ENCODE measurements at places on chromosomes 4 and X. TPM values are rescaled to one million over a fixed set of nuclear protein-coding genes. Genes with fewer than 3 reads are reported as not detected.

GRCh38 chr4:119939071-119939995, 127.3 kb downstream of the MAD2L1 start:
- DNase-seq: no peak

GRCh38 chr4:124389591-124389990, 322.9 kb downstream of the ANKRD50 start:
- DNase-seq: no peak

The OTUD6A gene
- not detected for total RNA-seq

DNA sequence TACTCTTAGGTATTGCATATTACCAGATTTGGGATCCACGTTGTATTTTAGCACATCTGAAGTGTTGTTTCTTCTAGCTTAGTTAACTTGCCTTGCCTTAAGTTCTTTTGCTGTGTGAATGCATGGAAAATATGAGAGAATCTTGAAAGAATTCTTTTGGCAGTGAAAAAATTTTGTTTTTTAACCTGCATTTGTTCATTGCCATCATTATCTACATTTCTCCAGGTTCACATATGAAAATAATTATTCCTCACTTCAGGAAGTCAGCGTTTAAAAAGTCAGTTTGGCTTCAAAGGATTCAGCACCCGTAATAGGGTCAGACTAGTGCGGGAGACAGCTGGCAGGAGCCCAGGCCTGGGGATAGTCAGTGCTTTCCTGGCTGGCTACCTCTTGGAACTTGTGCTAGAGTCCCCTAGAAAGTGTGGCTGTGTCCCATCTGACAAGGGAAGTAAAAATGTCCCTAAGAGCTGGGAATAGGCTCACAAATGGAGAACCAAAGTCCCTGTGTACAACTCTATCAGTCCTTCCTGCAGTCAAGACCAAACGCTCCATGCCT, 251.9 kb upstream of the KLF3 start:
- no peak for DNase-seq

The XAGE1A gene
- not detected for total RNA-seq

GRCh38 chrX:41824551-41824950, 98.8 kb downstream of the CASK start:
- no peak for DNase-seq

The ZNF185 gene
- 2.4 TPM for total RNA-seq

- DNase-seq: no peak
Observed at GRCh38 chrX:13051529-13052172, 7.2 kb upstream of the FAM9C start.

GRCh38 chr4:4461850-4462249, 74.9 kb downstream of the NSG1 start:
- no peak for DNase-seq

The IL1RAPL2 gene
- total RNA-seq: 8.2 TPM

The SSX1 gene
- total RNA-seq: not detected

GRCh38 chr4:77956917-77957316, 94.3 kb downstream of the MRPL1 start:
- DNase-seq: no peak

DNA sequence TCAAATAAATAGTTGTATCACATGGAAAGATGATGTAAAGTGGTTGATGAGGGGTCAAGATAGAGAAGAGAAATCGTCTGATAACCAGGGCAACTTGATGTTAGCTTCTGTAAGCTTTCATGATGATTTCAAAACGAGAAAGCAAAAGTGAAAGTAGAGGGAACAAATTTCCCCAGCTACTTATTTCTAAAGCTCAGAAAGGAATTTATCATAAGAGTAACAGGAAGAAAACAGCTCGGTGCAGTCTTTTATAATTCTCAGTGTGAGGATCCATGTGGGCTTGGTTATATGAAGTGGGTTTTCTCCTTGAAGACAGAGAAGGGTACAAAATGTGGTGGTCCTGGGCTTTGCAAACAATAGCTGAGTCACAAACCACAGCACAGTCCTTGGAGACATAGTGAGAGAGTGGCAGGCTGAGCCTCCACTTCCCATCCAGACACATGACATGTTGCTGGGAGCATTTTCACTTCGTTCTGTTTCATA, 32.1 kb upstream of the GLRA2 start:
- DNase-seq: no peak

DNA sequence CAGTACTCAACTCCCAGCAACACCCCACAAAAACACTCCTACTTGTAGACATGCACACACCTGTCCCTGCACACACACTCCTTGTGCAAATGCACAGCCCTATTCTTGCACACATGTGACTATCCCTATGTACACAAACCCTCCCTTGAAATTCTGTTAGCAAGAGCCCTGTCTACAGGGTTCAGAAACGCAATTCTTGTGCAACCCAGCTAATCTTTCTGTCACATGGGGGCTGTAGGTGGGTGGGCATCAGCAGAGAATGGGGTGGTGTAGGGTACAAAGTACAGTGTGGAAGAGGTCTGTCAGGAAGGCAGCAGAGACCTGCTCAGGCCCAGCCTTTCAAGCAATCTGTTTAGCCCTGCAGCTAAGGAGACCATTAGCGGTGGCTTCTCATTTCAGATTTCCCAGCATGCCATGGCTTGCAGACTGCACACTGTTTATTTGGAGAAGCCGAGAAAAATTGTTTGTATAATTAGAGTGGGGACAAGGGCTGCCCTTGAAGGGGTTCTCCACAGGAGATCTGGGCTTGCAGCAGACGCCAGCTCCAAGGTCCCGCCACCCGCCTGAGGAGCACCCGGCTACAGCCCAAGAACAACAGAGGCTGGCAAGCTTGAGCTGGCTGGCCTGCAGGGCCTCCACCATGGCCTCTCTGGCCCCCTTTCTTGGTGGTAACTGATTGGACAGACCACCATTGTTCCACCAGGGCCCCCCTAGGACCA, 144.0 kb upstream of the PJA1 start:
- no peak for DNase-seq

The F8A1 gene
- 2.4 TPM for total RNA-seq

GRCh38 chrX:29948653-29949052, 266.7 kb upstream of the MAGEB2 start:
- no peak for DNase-seq

DNA sequence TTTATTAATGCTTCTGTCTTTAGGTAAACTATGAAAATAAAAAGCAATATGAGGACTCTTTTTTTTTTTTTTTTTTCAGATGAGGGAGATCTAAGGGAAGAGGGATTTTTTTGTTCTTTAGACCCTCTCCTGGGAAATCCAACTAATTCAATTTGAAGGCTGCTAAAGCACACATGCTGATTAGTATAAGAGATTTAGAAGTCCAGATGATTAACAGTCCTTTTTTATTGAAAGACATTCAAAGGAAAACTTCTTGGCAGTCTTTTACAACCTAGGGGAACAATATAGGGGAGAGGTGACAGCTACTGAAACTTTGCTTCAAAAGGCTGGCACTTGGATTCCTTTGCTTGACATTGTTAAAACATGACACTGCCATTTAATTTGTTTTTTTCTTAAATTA, 602.5 kb downstream of the RAPGEF2 start:
- no peak for DNase-seq

- DNase-seq: no peak
Observed at GRCh38 chr4:4969298-4969697, 50.0 kb downstream of the CYTL1 start.

The LINC00632 gene
- total RNA-seq: 15.9 TPM

DNA sequence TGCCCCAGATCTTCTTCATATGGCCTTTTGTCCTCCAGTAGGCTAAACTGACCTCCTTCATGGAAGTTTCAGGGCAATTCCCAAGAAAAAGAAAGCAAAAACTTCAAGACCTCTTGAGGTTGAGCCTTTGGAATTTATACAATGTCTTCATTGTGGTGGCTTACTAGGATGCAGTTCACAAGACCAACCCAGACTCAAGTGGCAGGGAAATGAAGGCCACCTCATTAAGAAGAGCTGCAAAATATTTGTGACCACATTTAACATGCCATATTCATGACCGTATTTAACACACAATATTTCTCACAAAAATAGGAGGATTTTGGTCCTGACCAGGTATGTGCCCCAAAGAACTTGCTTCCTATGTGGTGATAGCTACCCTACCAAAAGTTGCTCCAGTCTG, 605.5 kb upstream of the PITX2 start:
- no peak for DNase-seq

- no peak for DNase-seq
Observed at GRCh38 chrX:2485789-2486345, 14.9 kb downstream of the DHRSX start.

GRCh38 chr4:180619440-180619839, 1623.8 kb upstream of the TENM3 start:
- no peak for DNase-seq

- no peak for DNase-seq
Observed at GRCh38 chr4:6908432-6909112, 1.1 kb upstream of the TBC1D14 start.

GRCh38 chrX:119481323-119481801, 13.1 kb downstream of the SLC25A5 start:
- no peak for DNase-seq

The ANOS1 gene
- total RNA-seq: 23.2 TPM

The WDR17 gene
- total RNA-seq: 63.6 TPM

DNA sequence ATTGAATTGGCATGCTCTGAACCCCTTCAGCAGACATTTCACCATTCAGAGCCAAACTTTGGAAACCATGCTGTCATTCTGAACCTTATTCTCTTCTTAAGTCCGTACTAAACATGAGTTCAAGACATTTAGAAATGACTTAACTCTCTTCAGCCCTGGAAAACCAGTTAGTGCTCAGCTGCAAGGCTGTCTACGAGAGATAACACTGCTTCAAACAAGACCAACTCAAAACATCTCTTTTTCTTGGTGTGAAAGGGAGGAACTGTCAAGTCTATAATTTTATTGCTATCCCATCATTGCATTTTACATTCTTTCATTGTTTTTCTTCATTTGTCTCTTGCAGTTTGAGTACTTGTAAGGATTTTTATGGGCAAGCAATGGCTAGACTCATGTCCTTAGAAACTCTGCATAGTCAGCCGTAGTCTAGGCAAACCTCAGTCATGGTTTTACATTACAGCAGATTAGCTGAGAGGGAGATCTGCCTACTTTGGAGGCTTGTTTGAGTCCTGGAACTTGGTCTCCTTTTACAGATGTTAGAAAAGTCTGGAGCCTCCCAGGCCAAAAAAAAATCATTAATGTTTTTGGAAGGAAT, 120.6 kb upstream of the JADE1 start:
- DNase-seq: no peak

DNA sequence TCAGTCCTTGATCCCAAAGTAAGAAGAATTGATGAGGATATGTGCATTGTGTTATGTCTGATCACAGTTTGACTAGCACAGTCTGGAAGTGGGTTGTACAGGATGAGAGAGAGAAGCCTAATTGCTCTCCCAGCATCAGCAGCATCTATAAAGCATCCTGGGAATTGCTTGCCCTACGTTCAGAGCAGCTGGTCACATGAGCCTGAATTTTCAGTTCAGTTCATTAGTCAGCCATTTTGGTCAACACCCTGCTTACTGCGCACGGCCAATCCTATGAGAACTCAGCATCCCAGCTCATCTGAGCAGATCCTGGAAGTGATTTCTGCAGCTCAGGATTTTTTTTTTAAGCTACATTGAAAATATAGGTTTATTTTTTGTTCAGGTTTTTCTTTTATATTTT, at the start of gene RUFY3:
Gene RUFY3, plus strand, starts transcription at position 218 of the 400 bp plus-strand sequence. CDS start 610 bp downstream, outside the sequence.
- DNase-seq: peak; percentile 55

- no peak for DNase-seq
Observed at GRCh38 chr4:113827285-113827684, 65.7 kb upstream of the CAMK2D start.

GRCh38 chr4:149709640-149710039, 106.0 kb downstream of the IQCM start:
- no peak for DNase-seq

DNA sequence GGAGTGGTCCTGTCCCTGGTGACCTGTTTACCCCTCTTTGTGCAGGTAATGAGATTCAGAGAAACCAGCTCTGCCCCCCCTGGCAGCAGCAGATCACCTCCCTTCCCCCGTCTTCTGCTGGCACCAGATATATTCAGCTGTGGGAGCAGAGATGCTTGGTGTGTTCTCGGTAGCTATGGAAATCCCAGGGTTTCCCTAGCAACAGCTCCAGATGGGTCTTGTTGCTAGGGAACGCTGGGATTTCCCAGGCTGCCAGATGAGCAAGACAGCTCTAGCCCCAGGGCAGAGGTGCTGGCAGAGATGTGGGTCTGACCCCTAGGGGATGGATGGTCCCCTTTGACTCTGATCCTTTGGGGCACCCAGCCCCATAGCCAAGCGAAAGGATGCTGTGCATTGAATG, 20.2 kb downstream of the CETN2 start:
- DNase-seq: peak; percentile 20

The FAM47A gene
- not detected for total RNA-seq

- no peak for DNase-seq
Observed at GRCh38 chrX:134683351-134684005, 25.2 kb upstream of the PLAC1 start.

The CYP2U1 gene
- 11.4 TPM for total RNA-seq

The GYPE gene
- 1.2 TPM for total RNA-seq

DNA sequence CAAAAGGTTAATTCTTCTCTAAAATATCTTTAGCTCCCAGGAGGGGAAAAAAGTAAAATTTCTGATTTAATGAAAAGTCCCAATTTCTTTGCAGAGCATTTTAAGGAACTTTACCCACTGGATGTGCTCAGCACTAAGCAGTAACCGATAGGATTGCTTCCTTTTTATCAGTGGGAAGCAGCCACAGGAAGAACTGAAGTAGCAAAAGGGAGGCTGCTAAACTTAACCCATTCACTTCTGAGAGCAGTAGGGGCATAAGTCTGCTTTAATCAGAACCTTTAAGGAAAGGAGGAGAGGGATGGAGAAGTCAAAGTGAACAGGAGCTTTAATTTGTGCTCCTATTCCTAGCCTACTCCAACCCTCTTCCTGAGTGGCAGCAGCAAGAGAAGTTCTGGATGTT, at the start of gene F8:
Gene F8, minus strand, starts transcription at position 139 of the 400 bp plus-strand sequence. CDS start 171 bp downstream, outside the sequence.
- no peak for DNase-seq

The SPANXB1 gene
- not detected for total RNA-seq

Measured in frontal cortex (tissue), 4 donors.